Fibroblast of mammary gland (primary cell): ENCODE measurements at places on chromosomes 1 and 21.

DNA sequence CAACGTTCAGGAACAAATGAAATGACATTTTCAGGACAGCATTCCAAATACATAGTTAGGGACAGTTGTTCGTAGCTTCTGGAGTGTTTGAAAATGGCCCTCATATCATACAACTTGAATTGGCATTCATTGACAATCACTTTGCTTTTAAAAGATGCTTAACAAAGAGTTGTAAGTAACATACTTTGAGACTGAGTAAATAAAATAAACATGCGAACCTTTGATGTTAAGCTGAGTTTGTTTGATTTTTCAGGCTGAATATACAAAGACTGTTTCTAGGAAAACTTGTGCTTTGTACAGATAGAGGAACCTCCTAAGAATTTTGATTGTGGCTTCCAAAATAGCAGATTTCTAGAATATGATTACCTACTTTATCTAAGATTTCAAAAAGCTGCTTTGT is 45.3 kb downstream of the ITSN1 start:
- no peak for DNase-seq

GRCh38 chr1:22284906-22285548 is 142.1 kb upstream of the WNT4 start:
- no peak for DNase-seq

DNA sequence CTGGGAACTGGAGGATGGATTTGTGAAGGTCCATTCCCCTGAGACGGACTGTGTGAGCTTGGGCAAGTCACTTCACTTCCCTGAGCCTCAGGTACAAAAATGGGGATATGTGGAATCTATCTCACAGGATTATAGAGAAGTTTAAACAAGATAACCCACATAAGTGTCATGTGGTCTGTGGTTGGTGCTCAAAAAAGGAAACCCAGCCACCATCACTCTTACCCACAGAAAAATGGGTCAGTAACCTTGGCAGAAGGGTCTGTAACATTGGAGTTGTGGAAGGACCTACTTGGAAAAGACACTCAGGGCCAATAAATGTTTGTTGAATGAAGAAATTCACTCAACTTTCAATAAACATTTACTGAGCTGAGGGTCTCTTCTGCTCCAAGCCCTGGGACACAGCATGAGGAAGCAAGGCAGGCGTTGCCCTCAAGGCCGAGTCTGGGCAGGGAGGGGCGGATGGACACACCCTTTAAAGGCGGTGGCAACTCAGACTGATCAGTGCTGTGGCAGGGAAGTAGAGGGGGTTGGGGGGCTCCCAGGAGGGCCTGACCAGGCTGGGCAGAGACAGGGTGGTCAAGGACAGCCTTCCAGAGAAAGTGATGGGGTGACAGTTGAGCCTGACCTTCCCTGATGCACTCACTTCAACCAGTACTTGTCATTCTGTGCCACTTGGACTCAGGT is 66.7 kb upstream of the ACOT11 start:
- DNase-seq, result no peak

DNA sequence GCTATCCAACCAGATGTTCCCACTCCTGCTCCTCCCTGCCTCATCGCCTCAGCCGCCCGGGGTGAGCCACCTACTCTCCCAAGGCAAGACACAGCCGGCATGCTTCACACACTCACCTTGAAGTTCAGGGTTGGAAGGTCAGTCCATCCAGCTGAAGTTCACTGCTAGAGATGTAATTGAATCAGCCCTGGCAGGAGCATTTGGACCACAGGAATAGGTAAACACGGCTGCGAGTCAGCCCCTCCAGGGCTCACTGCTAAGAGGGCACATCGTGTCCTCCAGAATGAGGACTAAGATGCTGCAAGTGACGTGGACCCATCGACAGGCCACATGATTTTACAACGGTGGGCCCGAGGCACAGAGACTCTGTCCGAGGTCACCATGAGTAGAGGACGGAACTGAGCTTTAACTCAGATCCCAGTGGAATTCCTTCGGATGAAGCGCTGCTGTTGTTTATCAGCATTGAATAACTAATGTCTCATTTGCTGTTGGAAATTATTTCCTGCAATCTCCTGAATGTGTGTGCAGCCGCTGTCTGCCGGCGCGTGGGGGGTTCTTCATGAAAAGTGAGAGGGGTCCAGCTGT is 41.9 kb downstream of the RSPH1 start:
- DNase-seq, result no peak

GRCh38 chr1:85611856-85612255 is 31.3 kb downstream of the CCN1 start:
- peak; percentile 99 for DNase-seq

DNA sequence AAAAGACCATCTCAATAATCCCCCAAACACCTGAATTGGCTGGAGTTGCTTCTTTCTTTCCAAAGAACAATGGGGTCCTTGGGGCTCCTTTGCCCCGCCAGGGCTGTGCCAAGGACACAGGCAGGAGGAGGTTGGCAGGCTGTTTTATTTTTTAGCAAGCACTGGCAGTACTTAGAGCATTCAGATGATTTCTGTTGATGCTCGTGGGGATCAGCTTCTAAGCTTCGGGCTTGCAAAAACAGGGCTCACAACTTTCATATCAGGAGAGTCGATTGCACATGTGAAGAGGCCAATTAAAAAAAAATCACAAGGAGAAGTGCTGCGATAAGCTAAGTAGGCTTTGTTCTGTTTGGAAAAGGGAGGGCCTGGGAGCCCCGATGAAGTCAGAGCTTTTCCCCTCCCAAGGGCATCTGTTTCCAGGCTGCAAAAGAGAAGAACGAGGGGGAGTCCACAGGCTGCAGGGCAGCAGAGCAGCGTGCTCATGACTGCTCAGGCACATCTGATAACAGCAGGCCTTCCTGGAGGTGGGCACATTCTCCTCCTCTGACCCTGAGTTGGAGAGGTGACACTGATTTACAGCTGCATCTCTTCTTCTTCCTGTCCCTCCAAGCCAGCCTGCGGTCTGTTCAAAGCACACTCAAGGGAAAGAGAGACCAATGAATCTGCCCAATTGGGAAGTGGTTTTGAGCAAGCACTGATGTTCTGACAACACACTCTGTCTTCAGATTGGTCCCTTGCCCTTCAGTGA is 27.3 kb upstream of the BCAR3 start:
- DNase-seq, result peak; percentile 34

DNA sequence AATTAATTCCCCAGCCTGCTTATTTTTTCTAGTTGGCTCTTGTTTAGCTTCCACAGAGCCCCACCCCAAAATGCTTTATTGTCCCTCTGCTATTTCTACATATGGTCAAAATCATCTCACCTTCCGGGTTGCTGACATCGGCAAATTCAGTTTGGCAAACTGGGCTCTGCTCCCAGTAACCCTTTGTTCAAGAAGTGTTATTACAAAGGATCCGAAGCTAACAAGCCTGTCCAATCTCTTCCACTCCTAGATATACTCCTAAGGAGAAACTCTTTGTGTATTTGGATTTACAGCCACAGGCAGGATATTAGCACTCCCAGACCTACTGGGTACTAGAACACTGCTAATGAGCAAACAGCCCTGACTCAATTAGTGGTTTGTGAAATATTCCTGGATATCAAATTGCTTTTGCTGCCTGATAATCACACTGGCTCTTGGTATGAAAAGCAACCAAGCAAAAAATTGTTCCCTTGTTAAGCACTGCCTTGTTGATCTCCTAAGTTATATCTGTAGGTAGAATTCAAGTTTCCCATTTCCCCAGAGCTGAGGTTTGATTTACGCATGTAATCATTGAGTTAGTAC is 4.0 kb downstream of the JUN start:
- DNase-seq, result peak; percentile 81

DNA sequence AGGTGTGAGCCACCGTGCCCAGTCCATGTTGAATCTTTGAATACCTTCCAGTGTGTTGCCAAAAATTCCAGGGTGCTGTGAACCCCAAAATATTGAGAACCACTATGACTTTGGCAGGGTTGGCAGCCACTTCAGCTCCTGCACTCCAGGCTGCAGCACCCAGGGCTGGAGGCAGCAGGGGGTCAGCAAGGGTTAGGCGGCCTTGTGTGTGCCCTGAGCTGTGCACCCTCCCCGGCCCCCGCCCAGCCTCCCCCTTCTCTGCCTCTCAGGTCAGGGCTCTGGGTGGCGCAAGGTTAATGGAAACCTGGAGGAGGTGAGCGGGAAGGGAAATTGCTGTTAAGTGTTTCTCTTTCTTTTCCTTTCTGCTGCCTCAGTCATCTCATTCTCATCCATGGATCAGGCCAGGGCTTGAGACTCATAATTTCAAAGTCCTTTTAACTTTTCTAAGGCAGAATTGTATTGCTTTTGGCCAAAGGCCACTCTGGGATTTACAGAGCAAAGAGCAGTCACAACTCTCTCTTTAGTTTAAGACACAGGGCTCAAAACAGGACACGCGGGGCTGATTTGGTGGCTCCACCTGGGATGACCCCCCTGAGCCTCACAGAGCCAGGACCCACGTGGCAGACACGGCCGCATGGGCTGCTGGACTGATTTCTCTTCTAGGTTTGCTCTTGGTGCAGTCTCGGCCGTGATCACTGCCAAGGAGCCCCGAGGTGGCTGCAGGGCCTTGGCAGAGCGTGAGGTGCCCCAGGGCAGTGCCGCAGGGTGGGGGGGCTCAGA is 212.3 kb downstream of the PTPRU start:
- DNase-seq, result no peak

DNA sequence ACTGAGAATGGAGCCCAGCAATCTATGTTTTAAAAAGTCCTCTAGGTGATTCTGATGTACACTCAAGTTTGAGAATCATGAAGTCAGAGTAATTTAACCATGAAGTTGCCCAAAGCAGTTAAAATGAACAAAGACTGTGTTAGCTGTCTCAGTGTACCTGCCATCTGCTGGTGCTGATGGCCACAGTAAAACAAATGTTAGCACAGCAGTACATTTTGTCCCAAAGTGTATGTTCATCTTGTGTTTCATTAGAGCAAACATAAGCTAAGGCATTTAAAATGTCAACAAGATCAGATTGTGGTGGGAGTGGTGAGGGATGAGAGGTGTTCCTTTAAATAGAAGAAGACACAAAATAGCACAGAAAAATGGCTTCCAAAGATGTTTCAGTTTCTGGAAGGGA is 31.1 kb downstream of the FYB2 start:
- no peak for DNase-seq

GRCh38 chr1:170357750-170358149 is 174.2 kb upstream of the GORAB start:
- DNase-seq, result no peak

DNA sequence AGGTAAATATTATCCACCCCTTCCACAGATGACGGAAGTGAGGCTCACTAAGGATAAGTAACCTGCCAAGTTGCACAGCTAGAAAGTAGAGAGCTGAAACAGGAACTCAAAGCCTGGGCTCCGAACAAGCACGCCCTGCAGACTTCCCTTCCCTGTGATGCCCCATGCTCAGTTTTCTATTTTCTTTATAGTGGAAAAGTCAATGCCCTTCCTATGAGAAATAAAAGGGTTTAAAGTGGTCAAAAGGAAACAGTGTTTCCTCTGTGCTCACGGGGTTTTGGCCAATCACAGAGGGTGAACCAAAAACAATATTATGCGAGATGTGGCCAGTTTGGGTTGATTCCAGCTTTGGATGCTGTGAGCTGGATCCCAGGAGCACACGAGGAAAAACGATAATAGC is 44.5 kb downstream of the DDR2 start:
- DNase-seq, result peak; percentile 43

DNA sequence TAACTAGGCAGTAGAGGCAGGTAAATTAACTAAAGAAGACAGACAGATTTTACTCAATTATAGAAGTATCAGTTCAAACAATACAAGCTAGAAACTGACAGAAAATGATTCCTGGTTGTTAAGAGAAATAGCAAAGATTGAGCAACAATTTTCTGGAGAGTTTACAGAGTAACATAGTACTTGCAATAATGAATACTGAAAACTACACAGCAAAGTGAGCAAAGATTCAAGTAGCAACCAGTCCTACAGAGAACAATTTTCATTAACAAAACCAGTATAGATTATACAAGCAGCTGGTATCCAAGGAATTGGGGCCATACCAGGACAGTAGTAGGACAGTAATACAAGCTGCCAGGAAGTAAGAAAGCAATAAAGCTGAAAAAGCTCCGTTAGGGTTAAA is 37.6 kb downstream of the EYA3 start:
- no peak for DNase-seq

- DNase-seq, result no peak
Measured at GRCh38 chr1:101071470-101071891, 45.9 kb upstream of the DPH5 start.

- no peak for DNase-seq
Measured at GRCh38 chr1:156811168-156811567, 5.5 kb downstream of the SH2D2A start.

GRCh38 chr21:39662411-39662953 is 49.7 kb downstream of the B3GALT5 start:
- no peak for DNase-seq

- no peak for DNase-seq
Measured at GRCh38 chr1:111290104-111290503, 547 bp upstream of the CHIA start.

GRCh38 chr1:240611619-240612480 is at the start of gene GREM2:
Gene GREM2, minus strand, starts transcription at chr1:240612155. Its CDS starts 118,680 bp downstream, at chr1:240493475.
- DNase-seq, result peak; percentile 95

GRCh38 chr1:162696286-162696862 is 64.1 kb downstream of the DDR2 start:
- peak; percentile 95 for DNase-seq

- no peak for DNase-seq
Measured at GRCh38 chr1:52679498-52679897, 18.6 kb downstream of the COA7 start.

DNA sequence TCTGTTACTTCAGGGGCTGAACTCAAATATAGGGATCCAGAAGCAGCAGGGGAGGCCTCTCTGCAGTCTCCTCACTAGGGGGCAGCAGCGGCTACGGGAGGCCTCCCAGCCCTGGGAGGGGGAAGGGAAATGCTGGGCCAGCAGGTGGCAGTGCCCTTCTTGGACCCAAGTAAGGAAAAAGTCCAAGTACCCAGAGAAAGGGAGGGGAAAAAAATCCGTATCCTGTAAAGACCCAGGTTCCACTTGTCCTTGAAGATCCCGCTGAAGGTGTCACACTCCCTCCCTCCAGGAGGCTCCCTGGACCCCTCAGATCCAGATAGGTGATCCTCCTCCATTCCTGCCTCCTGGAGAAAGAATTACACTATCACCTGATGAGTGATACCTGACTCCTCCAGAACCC is 14.1 kb upstream of the NUAK2 start:
- DNase-seq, result peak; percentile 68

- no peak for DNase-seq
Measured at GRCh38 chr21:14284481-14284880, 68.5 kb downstream of the RBM11 start.
